Esophagus squamous epithelium (tissue), 5 donors: ENCODE measurements at places on chromosomes 7 and 10.

- H3K27me3 ChIP-seq: no peaks in the 10 kb centered on the region
- H3K4me1 ChIP-seq: peaks cover 13% of the 10 kb centered on the region
- no peak for DNase-seq
- no peak overlapping the region for H3K4me3 ChIP-seq
- H3K36me3 ChIP-seq: no peaks in the 10 kb centered on the region
- H3K27ac ChIP-seq: no peak overlapping the region
Measured at GRCh38 chr7:53604201-53604600, 568.8 kb downstream of the POM121L12 start.

GRCh38 chr7:43135129-43135528, 22.7 kb downstream of the HECW1 start:
- no peak for DNase-seq
- H3K27me3 ChIP-seq: no peaks in the 10 kb centered on the region
- no peaks in the 10 kb centered on the region for H3K4me1 ChIP-seq
- H3K27ac ChIP-seq: no peak overlapping the region
- no peak overlapping the region for H3K4me3 ChIP-seq
- H3K36me3 ChIP-seq: no peaks in the 10 kb centered on the region

DNA sequence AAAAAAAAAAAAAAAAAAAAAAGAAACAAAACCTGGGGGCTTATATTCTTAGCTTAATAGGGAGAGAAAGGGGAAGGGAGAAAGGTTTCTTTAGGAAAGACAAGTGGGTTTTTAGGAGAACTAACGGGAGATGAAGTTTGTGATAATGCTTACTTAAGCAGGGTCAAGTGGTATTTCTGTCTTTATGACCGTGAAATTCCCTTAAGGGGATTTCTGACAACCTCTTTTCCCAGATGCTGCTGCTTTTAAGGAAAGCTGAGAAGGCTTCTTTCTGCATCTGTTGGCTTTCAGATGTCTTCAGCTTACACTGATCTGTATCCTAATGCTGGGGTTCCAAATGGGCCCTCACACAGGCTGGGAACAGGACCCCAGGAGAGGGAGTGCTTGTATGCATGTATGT, 42.6 kb downstream of the ADAMTS14 start:
- no peak overlapping the region for H3K4me3 ChIP-seq
- no peaks in the 10 kb centered on the region for H3K4me1 ChIP-seq
- no peak for DNase-seq
- no peak overlapping the region for H3K27ac ChIP-seq
- no peaks in the 10 kb centered on the region for H3K27me3 ChIP-seq

DNA sequence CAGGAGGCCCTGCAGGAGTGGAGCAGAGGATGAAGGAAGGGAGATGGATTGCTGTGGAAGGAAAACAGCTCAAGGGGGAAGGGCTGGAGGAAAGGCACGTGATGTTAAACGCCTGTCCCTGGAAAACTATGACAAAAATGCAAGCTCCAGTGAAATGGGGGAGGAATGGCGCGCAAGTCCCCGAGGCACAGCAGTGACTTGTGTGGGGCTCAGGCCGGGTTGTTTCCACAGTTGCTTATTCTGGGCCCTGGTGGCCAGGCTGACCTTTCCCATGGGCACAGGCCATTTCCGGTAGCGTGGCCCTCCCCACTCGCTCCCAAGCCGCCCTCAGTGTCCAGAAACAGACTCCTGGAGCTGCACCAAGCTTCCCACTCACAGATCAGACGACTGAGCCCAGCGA, 68.1 kb upstream of the PDGFA start:
- H3K36me3 ChIP-seq: no peaks in the 10 kb centered on the region
- H3K27me3 ChIP-seq: no peaks in the 10 kb centered on the region
- peak overlapping the region; percentile 53 for H3K27ac ChIP-seq
- DNase-seq: no peak
- H3K4me3 ChIP-seq: no peak overlapping the region

GRCh38 chr10:124379609-124380193, 39.0 kb downstream of the OAT start:
- H3K27me3 ChIP-seq: no peaks in the 10 kb centered on the region
- no peaks in the 10 kb centered on the region for H3K36me3 ChIP-seq
- H3K27ac ChIP-seq: no peak overlapping the region
- no peak overlapping the region for H3K4me3 ChIP-seq
- no peaks in the 10 kb centered on the region for H3K4me1 ChIP-seq

- no peak for DNase-seq
- peaks cover 9% of the 10 kb centered on the region for H3K4me1 ChIP-seq
- no peak overlapping the region for H3K27ac ChIP-seq
- H3K4me3 ChIP-seq: no peak overlapping the region
Measured at GRCh38 chr7:129367349-129367699, 66.9 kb upstream of the STRIP2 start.

GRCh38 chr7:35694161-35694783, 663 bp downstream of the HERPUD2 start:
- H3K36me3 ChIP-seq: no peaks in the 10 kb centered on the region
- H3K4me3 ChIP-seq: peak overlapping the region; percentile 97
- H3K27ac ChIP-seq: peak overlapping the region; percentile 92

DNA sequence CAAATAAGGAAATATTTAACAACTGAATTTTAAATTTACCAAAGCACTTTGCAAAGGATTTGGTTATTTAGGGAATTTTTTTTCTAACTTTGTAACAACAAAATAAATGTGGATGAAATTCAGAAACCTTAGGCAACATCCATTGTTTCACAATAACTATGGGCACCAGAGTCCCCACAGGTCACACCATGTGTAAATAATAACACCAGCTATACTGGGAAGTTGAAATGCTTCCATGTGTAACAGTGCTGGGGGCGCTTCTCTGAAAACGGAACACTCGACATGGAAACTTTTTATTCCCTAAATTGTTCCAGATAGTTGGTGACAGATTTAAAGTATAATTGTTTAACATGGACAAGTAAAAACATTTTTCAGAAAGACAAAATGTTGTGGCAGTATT, 818.6 kb downstream of the TNS3 start:
- no peak overlapping the region for H3K4me3 ChIP-seq
- H3K27ac ChIP-seq: no peak overlapping the region
- no peaks in the 10 kb centered on the region for H3K4me1 ChIP-seq
- no peaks in the 10 kb centered on the region for H3K27me3 ChIP-seq
- no peak for DNase-seq

GRCh38 chr7:123355576-123356190, 155.9 kb upstream of the SLC13A1 start:
- H3K4me3 ChIP-seq: no peak overlapping the region
- H3K36me3 ChIP-seq: no peaks in the 10 kb centered on the region
- H3K27me3 ChIP-seq: no peaks in the 10 kb centered on the region
- DNase-seq: no peak
- no peaks in the 10 kb centered on the region for H3K4me1 ChIP-seq

- H3K27ac ChIP-seq: no peak overlapping the region
- H3K4me1 ChIP-seq: no peaks in the 10 kb centered on the region
- DNase-seq: no peak
- H3K27me3 ChIP-seq: peaks cover 7% of the 10 kb centered on the region
Measured at GRCh38 chr10:49768731-49769130, 6.6 kb upstream of the OGDHL start.
